Lower leg skin (tissue), 4 donors: ENCODE measurements at places on chromosomes 4 and X. TPM values are rescaled to one million over a fixed set of nuclear protein-coding genes. Genes with fewer than 3 reads are reported as not detected.

DNA sequence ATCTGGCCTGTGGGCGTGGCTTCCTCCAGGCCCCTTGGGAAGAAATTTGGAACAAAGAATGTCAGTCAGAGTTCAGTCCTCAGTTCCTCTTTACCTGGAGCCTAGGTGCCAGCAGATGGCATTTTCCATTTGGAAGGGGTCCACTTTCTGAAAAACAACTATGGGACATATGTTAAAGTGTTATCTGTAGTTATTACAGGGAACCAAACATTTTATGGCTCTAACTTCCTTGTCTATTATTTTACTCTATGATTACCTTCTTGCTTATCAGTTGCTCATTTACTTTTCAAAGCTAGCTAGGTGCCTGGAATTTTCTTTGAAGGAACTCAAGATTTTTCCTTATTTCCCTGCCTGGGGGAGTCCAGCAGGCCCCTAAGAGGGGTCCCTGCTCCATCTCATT lies 159.8 kb upstream of the PUDP start:
- no peak for DNase-seq

DNA sequence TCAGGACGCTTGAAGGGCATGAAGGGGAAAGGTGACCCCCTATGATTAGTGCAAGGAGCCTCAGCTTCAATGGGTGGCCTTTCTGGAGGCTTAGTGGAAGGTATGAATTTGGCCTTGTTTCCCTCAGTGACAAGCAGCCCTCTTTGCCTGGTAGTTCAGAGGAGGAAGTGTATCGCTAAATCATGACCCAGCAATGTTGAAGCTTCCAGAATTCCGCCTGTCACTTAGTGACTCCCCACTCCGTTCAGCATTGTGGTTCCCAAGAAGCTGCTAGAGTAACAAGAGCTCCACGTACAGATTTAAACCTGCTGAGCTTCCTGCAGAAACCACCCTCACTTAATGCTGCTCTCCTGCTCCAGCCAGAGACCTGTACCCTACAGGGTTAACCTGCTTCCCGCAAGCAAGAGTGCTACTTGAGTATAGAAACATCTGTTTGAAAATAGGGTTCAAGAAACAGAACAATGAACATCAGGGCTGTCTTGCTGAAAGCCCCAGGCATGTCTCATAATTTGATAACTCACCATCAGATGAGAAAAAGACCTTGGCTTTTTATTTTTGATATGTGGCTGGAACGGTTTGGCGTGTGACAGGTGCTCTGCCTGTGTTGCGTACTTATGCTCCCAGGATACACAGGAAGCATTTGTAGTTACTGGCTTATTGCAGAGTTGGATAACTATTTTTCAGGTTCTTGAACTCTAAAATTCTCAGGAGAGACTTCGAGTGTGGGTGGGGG lies 105.2 kb downstream of the UCHL1 start:
- no peak for DNase-seq

DNA sequence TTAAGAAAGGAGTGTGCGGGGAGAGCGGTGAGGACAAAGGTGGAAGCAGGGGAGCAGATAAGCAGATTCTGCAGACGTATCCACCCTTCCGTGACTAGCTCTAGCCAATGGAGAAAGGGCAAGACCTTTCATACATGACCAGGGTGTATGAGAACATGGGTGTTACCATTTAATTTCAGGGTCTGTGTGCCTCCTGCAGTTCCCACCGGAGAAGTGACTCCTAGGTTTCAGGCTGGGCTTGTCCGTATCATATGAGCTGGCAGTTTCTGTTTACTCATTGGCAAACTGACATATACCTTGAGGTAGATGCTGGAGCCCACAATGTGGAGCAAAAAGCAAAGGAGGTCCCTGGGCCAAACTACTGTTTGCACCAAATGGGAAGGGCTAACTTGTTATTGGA lies 6.8 kb downstream of the RBM47 start:
- DNase-seq, result no peak

Gene XG
- total RNA-seq, result 87.7 TPM

Gene COL4A5
- 105 TPM for total RNA-seq
